Jurkat, Clone E6-1 (cell line): ENCODE measurements at places on chromosomes 5 and 9.

- no peak for DNase-seq
Measured at GRCh38 chr5:168014433-168015123, 276.9 kb upstream of the WWC1 start.

DNA sequence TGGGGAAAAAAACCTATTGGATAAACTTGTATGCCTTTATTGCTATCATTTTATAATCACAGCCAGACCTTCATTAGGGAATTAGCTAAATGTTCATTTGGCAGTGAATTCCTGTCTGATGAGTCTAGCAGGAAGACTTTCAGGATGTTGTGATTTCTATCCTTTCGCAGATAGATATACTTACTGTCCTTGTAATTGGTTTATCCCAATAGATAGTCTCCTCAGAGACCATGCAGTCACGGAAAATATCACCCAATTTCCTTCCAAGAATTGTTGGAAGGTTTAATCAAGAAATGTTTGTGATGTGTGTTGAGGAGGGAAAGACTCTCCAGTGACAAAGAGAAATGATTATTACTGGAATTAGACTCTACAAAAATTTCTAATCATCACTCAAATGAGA, 1937.9 kb upstream of the WWC1 start:
- no peak for DNase-seq

GRCh38 chr9:87108661-87109060, 161.4 kb upstream of the GAS1 start:
- no peak for DNase-seq

DNA sequence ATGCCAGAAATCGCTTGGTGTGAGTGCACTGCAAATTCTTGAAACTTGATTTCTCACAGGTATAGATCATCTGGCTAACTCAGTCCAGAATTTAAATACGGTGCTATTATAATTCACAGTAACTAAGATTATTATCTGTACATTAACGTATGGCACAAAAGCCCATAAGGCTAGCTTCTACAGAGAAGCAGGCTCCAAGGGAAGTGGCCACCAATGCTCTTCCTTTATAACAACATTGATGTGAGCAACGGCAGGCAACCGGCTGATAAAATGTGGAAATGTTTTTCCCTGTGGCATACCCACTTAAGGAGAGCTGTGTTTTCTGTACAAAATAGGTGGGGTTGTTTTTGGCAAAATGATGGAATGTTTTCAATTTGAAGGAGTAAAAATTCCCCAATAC, 35.7 kb downstream of the SEMA4D start:
- DNase-seq: no peak

- DNase-seq: no peak
Measured at GRCh38 chr5:143036146-143036927, 266.2 kb downstream of the ARHGAP26 start.

GRCh38 chr9:120875643-120875953, 1.4 kb downstream of the PHF19 start:
- no peak for DNase-seq
